ENCODE measurements at places on chromosomes 5 and 9.
A peak's percentile ranks its signal among the peaks of the same experiment; 100 is the strongest.

DNA sequence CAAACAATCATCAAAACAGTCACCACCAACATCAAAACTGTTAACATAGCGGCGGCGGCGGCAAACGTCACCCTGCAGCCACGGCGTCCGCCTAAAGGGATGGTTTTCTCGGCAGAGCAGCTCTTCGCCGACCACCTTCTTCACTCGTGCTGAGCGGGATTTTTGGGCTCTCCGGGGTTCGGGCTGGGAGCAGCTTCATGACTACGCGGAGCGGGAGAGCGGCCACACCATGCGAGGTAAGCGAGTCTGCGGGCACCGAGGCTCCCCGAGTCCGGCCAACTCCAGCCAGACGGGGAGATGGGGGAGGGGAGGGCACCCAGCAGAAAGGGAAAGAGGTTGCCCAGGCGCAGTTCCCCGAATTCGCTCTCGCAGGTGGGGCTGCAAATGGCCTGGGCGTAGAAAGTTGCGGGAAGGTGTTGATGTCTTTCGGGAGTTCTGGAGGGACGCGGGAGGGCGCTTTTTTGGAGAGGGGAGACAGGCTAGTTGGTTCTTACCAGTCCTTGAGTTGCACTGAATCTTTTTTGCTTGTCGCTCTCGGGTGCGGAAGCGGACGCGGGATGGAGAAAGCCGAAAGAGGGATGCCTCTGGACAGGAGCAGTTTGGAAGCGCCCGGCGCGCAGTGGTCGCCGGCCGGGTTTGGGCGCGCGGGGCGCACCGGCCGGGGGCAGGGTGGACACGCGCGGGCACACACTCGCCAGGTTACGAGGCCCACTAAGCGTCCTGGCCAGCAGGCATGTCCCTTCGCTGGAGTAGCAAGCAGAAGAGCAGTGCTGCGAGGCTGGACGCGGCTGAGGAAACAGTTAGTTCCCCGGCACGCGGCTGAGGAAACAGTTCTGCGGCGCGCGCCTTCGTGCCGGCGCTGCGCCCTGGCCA is 849 bp downstream of the RORB start:
- peak; percentile 31 for DNase-seq

GRCh38 chr5:83059341-83059740 is 17.9 kb downstream of the TMEM167A start:
- peak; percentile 25 for DNase-seq

DNA sequence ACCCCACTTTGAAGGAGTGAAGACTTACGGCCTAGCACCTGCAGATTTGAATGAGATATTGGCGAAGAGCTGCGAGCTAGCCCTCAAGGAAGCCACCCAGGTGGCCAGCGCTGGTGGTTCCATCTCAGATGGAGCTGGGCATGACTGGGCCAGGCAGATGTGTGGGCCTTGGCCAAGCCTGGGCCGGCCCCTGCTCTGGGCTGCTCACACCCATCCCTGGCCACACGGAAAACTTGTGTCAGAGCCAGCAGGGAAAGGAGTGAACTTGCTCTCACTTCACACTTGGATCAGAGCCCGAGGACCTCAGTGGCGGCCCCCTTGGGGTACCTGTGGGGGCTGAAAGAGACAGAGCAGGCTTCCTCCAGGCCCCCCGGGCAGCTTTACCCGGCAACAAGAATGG is 44.2 kb downstream of the ROPN1L start:
- no peak for DNase-seq

DNA sequence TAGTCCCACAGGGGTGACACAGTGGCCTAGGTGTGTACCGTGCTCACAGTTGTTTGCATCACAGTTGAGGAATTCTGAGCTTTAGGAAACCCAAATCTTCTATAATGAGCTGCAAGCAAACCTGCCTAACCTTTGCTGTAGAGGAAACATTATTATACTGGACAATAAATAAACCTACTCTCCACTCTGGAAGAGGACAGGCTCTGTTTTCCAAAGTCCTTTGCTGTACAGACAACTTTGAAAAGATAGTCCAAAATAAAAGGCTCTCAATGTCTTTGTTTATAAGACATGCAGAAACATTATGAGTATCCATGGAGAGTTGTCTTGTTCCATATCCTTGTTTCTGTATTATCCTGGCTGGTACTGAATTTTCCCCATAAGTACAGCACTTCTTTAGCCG is 29.4 kb downstream of the ZNF131 start:
- no peak for DNase-seq

- no peak for DNase-seq
Observed at GRCh38 chr5:107551088-107551487, 119.6 kb downstream of the EFNA5 start.

DNA sequence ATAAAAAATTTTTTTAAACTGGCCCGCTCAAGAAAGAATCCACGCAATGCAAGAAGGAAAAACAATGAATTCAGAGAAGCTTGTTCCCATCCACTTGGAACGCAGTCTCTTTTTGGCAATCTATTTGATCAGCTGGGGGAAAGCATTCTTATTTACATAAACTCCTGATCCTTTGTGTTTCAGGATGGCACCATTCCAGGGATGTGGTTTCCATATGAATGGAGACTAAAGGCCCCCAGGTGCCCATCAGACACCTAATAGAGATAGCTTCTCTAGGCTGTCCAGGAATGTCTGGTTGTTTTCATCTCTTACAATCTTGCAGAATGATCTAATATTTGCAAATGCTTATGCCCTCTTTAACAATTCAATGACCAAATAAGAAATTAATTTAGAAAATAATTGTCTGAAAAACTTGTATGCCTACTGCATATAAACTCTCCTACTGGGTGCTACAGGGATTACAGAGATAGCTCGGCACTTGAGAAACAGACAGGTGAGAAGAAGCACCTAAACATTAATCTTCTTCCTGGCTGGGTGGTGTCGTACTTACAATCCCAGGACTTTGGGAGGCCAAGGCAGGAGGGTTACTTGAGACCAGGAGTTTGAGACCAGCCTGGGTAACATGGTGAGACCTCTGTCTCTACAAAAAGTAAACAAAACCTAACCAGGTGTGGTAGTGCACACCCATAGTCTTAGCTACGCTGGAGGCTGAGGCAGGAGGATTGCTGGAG is 3.0 kb upstream of the RASGRF2 start:
- DNase-seq = no peak

- DNase-seq = no peak
Observed at GRCh38 chr9:16248822-16249221, 621.6 kb downstream of the BNC2 start.

Measured in small intestine (tissue), 16 donors.